ENCODE measurements at places on chromosomes 3 and 15. TPM values are rescaled to one million over a fixed set of nuclear protein-coding genes. Genes with fewer than 3 reads are reported as not detected.

Gene ZNF662
- 1.2 TPM for total RNA-seq

Gene FANCD2OS
- total RNA-seq: not detected

Gene NR1D2
- 7.0 TPM for total RNA-seq

Gene LRRC15
- total RNA-seq: not detected

Gene NSUN3
- total RNA-seq: 10.9 TPM

Gene HTR3E
- not detected for total RNA-seq

Gene VGLL3
- not detected for total RNA-seq

Gene WDR93
- total RNA-seq: not detected

Gene FAM98B
- 47.4 TPM for total RNA-seq

Gene CLDN11
- total RNA-seq: not detected

Gene MAGI1
- total RNA-seq: not detected

Gene GP9
- not detected for total RNA-seq

Gene ULK3
- 58.9 TPM for total RNA-seq

Gene IL5RA
- not detected for total RNA-seq
